ENCODE measurements at places on chromosomes 2 and 18.

GRCh38 chr2:48560546-48561209, 30.7 kb downstream of the STON1 start:
- no peak for DNase-seq

DNA sequence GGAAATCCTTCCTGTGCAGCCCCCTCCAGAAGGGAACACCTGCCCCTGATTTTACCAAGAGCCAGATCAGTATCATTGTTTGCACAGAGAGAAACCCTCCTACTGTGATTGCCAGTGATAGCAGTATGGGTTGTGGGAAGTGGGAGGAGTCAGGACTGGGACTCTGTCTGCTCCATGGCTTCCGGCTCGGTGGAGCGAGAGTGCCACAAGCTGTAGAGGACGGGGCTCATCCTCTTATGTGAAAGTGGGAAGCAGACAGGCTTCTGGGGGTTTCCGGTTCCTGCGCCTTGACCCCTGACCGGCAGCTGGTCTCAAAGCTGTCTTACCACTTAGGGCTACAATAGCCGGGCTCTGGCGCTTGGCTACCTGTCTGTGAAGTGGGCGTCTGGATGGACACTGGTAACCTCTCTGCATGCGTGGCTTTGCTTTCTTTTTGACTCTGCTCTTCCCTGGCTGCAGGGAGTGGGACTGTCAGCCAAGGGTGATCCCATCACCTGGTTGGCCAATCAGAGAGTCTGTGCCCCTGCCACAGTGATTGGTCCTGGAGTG, 79.7 kb downstream of the BCL2L11 start:
- DNase-seq, result no peak

- DNase-seq, result no peak
These were observed 329.3 kb downstream of the ETAA1 start for GRCh38 chr2:67726416-67726815.

DNA sequence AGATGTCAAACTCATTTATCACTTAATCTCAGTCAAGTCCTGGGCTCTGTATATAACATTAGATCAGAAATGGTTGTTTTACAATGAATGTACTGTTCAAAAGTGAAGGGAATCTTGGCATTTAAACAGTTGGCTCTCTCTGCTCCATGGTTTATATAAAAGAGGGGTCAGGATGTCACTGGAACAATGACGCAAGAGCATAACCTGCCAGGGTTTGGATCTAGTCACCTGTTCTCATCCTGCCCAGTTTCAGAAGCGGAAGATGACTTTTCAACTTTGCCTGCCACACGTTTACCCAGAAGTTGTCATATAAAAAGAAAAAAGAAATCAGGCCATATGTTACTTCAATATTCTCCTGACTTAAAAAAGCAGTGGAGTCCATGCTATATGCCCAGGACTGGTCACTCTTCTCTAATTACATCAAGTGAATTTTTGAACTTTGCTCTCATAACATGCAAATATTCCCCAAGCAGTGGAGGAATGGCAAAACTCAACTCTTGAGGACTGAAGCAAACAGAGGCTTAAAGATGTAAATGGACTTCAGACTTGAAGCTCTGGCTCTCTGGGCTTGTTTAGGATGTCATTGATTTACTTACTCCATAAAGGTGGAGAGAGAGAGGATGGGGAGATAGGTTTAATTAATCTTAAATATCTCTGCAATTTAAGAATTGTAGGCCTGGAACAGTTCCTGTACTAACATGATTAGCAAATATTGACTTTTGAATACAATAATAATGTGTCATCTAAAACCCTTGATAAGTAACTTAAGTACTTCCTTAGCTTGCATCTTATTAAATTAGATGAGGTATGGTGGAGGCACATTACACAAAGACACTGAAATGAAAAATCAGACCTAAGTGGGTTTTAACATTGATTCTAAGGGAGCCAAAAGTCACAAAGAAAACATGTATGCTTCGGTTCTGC, 58.3 kb downstream of the ETAA1 start:
- no peak for DNase-seq

DNA sequence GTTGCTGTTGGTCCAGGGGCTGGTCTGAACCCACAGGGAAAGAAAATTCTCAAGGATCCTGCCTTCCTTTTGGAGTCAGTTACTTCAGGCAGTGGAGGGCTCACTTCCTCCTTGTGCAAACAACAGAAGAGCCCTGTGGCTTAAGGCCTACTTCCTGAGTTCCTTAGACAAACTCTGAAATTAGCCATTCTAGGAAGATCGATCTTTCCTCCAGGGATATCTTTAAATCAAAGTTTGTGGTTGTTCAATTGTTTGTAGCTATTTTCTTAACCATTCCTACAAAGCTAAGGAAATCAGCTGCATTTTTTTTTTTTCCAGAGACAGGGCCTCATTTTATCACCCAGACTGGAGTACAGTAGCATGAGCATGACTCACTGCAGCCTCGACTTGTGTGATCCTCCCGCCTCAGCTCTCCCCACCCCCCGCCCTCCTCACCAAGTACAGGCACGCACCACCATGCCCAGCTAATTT, 156.0 kb downstream of the TANC1 start:
- peak; percentile 60 for DNase-seq

DNA sequence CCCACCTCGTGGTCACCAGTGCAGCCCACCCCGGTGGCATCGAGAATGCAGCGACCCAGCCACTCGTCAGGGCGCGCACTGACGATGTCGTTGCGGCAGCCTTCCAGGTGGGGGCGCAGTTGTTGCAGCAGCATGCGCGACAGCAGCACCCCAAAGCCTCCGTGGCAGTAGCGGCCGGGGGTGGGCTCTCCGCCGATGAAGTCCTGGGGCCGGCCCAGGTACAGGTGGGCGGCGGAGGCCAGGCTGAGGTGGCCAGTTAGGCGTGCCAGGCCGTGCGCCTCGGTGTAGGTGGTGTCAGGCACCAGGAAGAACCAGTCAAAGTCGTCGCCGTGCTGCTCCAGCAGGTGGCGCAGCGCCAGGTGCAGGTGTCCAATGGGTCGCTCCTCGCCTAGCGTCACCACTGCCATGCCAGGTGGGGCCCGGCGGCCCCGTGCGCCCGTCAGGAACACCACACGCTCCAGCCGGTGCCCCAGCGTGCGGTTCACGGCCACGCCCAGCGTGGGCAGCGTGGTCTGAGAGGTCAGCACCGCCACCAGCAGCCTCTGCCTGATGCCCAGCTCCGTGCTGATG, 1.9 kb downstream of the CHPF start:
- DNase-seq, result no peak

- DNase-seq, result no peak
These were observed 191.6 kb downstream of the SEPTIN10 start for GRCh38 chr2:109422071-109422757.

DNA sequence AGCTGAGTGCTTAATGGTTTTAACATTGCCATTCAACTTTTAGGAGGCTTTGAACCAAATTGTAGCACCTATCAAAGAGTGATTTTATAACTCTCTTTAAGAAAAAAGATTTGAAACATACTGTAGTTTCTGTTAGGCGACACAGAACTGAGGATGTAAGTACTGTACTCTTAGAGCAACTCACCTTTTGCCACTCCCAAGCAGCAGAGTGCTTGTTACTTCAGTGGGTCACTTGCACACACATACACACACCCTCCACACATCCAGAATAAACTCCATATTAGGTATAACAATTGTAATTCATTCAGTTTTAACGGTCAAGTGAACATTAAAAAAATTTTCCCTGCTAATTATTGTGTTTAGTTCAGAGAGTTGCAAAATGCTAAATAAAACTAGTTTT, 118.3 kb downstream of the CAMKMT start:
- DNase-seq, result no peak

GRCh38 chr2:195343942-195344530, 313.0 kb upstream of the SLC39A10 start:
- DNase-seq, result no peak

- DNase-seq, result no peak
These were observed 11.3 kb downstream of the NCL start for GRCh38 chr2:231452799-231453508.

- peak; percentile 69 for DNase-seq
These were observed 216.4 kb downstream of the STK39 start for GRCh38 chr2:168030862-168031624.

DNA sequence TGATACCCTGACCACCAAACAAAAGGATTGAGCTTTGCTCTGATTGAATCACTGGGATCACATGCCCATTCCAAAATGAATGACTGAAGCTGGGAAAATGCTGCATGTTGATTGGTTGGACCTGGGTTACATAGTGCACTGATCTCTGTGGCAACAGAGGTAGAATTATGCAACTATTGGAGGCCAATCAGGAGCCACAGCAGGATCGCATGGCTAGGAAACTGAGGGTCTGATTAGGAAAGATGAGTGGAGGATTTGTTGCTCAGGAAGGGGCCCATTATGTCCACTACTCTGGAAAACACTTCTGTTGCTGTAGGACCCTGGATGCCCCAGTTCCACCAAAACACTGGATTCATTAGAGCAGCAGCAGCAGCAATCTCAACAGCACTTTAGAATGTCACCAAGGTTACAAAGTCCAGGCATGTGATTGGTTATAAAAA, 25.9 kb upstream of the SGPP2 start:
- no peak for DNase-seq

GRCh38 chr18:38751898-38752297, 1186.3 kb upstream of the CELF4 start:
- no peak for DNase-seq

DNA sequence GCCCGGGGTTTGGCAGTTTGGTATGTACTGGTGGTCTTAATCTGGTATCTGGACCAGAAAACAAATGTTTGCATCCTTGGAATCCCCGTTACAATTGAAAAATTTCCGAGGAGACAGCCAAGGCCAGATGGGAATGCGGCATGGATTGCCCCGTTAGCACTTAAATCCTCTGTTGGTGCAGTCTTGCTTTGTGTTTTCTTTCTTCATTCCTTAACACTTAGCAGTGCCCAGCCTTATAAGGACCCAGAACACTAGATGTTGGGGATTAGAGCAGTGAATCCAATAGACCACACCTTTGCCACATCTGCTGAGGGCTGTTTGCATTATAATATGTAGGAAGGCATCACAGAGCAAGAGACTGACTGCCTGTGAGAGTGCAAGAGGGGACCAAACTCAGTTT, 12.8 kb upstream of the ZNF532 start:
- no peak for DNase-seq

DNA sequence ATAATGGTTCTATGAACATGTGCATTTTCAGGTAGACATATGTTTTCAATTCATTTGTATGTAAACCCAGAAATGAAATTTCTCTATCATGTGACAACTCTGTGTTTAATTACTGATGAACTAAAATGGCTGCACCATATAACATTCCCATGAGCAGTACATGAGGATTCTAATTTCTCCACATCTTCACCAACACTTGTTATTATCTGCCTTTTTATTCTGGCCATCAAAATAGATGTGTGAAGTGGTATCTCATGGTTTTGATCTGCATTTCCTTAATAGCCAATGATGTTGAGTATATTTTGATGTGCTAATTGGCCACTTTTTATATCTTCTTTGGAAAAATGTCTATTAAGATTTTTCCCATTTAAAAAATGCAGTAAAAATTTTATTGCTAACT, 205.1 kb upstream of the SMAD7 start:
- DNase-seq, result no peak

DNA sequence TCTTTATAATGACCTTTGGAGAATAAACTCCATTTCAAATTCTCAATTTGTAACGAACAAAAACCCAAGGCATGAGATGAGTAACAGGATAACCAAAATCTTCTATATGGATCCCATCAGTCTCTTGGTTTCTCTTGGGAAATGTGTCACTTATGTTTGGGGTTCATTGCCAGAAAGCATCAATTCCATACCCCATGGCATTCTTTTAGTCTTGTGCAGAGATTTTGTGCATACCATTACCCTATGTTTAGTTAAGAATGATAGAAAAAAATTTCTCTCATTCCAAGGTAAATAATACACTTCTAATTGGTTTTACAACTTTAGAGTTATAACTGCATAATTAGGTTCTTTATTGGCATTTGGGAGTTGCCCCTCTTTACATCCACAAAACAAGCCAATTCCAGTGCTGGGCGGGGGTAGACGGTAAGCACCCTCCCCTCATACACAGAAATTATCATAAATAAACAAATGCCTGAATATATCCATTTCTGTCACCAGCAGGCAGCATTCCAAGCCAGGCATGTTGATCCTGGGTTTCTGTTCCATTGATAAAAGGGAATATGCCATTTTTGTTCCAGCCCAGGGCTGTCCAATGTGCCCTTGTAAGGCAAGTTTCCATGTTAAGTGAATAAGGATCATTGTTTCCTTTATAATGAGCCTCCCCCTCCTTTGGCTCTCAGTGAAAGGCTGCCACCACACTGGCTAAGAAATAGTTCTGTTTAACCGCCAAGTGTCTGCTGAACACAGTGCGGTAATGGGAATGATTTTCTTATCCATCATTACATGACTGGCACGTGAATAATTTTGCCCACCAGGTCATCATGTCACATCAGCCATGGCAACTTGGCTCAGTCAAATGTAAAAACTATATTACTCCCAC, 680.1 kb upstream of the ZEB2 start:
- no peak for DNase-seq

GRCh38 chr2:150681120-150681804, 193.8 kb upstream of the RND3 start:
- peak; percentile 82 for DNase-seq

GRCh38 chr18:46156124-46156745, 52.0 kb downstream of the HAUS1 start:
- DNase-seq, result no peak

- peak; percentile 8 for DNase-seq
These were observed 9.7 kb downstream of the IL1RN start for GRCh38 chr2:113136828-113137775.

DNA sequence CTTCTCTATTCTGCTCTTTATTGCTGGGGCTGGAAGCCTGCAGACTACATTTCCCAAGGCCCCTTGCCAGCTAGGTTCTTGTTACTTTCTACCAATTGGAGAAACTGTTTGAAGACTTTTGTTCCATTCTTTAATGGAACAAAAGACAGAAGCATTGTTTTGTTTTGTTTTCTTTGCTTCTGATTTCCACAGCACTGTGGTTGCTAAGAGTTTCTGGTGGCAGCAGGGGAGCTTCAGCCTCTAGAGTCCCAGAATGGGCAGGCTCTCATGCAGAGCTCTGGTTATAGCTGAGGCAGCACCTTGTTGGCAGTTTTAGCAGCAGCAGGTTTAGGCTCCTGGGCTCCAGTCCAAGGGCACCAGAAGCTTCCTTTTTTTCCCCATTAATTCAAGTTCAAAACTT, 234.3 kb downstream of the ETAA1 start:
- DNase-seq, result no peak

- no peak for DNase-seq
These were observed 268.9 kb downstream of the SP3 start for GRCh38 chr2:173696274-173696673.

- DNase-seq, result no peak
These were observed 1.7 kb upstream of the SMARCAL1 start for GRCh38 chr2:216410550-216410949.

- DNase-seq, result no peak
These were observed 102.3 kb downstream of the MAPK4 start for GRCh38 chr18:50662177-50662576.

- DNase-seq, result no peak
These were observed 186.9 kb downstream of the TTC32 start for GRCh38 chr2:19714926-19715325.

Data from AG04450 (cell line).